Activated B cell treated with CpG ODN at 0.5 μM for 24 hours (primary cell): ENCODE measurements at places on chromosomes 3 and 15.

- DNase-seq, result no peak
These were observed 858 bp downstream of the NTRK3 start for GRCh38 chr15:88255484-88256278.

DNA sequence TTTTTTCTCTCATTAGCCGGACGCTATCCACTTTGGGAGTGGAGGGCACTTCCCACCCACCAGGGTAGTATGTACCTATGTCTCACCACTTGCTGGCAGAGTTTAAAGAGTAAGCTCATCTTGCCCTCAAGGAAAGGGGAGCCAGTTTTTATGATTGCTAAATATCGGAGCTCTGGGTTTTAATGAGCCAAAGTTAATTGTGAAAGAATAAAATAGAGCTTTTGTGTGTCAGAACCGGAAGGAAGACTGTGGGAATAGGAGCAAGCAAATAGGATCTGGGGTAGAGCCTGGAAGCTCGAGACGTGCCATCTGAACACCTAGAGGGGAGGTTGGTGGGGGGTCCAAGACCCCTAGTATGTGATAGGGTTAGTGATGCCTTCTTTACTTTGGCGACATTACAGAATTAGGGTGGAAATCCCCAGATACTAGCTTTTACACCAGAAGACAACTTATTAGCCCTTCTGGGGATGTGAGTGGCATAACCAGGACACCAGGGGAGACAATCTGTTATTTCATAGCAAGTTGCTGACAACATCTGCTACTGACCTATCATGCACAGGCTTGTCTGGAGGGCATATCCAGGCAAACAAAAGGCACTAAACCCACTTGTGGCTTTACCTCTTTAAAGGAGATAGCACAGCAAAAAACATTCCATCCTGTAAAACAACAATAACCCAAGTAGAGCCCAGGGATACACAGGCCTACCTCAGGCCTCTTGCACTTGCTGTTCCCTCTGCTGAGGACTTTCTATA lies 333.8 kb downstream of the ZNF621 start:
- no peak for DNase-seq

- DNase-seq, result no peak
These were observed 16.8 kb downstream of the CLDN1 start for GRCh38 chr3:190305406-190305805.

GRCh38 chr3:130412991-130413560 lies 67.6 kb downstream of the COL6A5 start:
- DNase-seq, result no peak

DNA sequence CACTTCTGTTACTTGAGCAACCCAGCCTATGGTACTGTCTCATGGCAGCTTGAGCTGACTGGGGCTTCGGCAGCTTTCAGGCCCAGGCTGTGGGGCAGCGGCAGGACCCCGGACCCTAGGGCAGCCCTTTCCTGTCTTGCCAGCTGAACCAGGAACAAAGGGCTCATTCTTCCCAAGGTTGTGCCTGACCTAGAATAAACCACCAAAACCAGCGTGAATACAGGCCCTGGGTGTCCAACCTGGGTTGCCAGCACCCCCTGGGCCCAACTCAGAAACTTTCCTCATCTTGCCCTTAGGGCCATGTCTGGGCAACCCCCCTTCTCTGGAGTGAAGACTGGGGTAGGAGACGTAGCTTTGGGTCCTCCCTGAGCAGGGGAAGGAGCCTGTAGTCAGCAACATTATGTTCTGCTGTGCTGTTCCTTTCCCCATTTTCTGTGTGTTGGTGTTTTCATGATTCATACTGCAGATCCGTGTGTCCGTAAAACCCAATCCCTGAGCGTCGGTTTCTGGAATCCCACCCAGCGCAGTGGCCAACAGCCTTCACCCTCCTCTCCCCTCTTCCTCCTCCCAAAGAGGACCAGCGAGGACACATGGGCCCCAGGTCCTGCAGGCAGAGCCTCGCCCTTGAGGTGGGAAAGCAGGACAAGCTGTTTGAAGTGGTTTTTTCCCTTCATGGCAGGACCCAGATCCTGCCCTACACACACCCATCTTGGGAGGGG lies 33.5 kb downstream of the TKT start:
- no peak for DNase-seq

DNA sequence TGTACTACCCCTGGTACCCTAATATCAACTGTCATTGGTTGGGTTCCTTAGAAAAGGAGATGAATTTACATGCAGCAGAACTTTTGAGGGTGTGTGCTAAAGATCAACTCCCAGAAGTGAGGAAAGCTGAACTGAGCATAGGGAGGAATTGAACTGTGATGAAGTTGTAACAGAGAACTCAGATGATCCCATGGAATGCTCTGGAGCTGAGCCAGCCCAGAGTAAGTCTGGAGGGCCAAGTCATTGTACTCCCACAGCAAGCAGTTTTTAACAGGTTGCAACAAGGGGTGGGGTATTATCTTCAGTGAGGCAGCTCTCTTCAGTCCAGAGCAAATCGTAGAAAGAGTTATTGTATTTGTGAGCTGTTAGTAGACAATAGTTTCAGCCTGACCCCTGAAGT lies 572.3 kb downstream of the PYDC2 start:
- no peak for DNase-seq

- DNase-seq, result no peak
These were observed 40.2 kb upstream of the AGTR1 start for GRCh38 chr3:148657470-148657869.

DNA sequence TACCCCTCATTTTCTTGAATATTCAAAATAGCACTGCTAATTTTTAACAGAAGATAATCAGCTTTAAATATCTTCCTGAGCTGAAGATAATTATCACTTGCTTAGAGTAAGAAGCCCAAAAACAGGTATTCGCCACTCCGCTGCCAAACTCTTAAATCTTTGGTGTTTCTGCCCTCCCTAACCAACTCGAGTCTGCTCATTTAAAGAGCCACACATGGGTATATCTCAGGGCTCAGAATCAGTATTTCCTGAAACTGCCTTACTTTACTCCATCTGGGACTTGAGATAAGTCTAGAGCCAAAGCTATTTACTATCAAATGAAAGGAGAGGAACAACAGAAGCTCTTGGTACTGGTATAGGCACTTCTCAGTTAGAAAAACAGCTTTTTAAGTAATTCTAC lies 10.8 kb downstream of the PDCD10 start:
- no peak for DNase-seq

DNA sequence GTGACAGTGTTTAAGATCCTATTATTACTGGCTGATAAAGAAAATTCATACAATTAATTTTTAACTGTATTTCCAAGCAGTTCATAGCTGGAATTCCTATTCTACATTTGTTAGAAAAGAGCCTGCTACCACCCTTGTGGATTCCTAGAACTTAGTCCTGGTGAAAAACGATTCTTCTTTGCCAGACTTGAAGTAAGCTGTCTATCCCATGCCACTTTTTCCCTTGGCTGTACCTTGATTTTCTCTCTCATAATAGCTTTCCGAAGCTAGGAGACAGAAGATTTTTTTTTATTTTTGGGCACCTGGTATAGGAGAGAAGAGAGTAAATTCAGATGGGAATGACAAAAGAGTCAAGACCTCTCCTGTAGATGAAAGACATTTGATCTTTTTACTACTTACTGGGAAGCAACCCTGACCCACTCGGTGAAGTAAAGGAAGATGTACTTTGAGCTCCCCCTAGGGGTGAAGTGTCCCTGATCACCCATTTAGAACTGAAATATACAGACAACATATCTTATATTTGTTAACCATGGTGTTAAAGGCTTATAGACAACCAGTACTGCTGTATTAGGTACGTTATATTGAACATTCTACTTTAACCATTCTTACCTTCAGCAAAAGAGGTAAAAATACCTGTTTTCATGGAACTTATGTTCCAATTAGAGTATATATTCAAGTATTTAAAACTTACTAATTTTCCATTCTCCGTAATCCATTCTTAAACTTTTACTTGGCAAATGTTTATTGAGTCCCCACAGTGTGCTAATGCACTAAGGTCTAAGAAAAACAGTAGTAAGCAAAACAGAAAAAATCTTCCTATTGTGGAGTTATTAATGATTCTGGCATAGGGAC lies 36.2 kb upstream of the C3orf38 start:
- DNase-seq, result no peak

GRCh38 chr3:52121464-52121805 lies 32.8 kb downstream of the POC1A start:
- no peak for DNase-seq

DNA sequence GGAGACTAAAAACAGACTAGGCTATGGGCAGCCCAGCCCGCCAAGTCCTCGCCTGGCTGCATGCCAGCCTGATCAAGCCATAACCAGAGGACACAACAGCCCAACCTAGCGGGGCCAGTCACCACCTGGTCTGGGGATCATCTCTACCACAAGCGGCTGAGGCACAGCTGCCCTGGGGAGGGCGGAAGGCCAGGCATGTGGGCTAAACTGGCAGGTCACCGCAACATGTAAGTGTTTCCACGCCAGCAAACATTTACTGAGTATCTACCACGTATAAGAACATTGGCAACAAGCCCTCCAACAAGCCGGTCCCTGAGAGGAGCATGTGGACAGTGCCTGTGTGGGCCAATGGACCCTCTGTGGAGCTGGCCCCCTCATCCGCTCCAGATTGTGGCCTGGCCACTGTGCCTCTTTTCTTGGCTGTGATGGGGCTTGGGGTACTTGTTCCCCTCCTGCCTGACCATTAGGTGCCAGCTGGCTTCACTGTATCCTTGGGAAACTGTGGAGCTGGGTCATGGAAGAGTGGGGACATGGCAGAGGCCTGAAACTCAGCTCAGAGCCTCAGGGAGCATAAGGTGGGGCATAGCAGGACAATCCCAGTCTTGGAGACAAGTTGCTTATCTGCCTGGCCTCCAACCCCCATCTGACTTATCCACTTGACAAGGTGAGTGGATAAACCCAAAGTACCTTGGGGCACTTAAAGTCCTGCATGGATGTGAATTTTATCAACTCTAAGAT lies 9.0 kb downstream of the UBXN7 start:
- DNase-seq, result no peak

GRCh38 chr3:39419742-39420315 lies 13.3 kb downstream of the RPSA start:
- DNase-seq, result no peak

- DNase-seq, result no peak
These were observed 64.2 kb upstream of the SLCO2A1 start for GRCh38 chr3:134093956-134094355.

GRCh38 chr3:188241072-188241471 lies 87.1 kb downstream of the LPP start:
- DNase-seq, result no peak
